Cardiac fibroblast (primary cell): ENCODE measurements at places on chromosomes 1 and 21.

DNA sequence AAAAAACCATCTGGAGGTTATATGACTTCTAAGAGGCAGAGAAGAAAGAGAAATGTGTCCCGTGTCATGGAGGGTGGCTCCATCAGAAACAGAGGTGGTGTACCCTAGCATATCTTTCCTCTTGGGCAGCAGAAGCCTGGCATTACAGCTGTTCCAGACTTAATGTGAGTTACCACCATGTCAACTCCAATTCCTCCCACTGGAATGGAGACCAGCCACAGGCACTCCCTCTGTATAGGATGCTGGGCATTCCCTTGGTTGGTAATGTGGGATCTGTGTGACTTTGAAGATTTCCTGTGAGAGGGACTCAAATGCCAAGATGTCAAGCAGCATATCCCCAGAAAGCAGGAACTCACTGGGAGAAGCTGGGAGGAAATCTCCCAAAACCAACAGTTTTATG is 77.1 kb upstream of the COG2 start:
- DNase-seq: no peak

DNA sequence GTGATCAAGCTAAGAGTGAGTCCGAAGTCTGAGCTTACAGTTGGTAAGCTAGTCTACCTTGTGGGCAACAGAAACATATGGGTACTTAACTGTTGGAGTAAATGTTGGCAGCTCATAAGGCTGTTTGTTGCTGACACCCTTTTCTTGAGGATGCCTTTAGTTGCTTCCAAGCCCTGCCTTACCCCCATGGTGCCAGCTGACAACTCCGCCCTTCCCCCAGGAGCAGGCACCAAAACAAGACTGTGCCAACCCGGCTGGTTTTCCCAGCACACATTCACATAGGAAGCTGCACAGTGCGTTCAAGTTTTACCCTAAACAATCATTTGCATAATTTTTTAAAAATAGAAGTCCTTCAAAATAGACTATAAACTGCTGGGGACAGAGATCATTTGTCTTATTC is 150.2 kb upstream of the LMO4 start:
- DNase-seq: no peak

GRCh38 chr1:167879508-167879907 is 34.4 kb downstream of the ADCY10 start:
- DNase-seq: no peak

- no peak for DNase-seq
Measured at GRCh38 chr1:212862111-212862690, 4.1 kb downstream of the FLVCR1 start.

DNA sequence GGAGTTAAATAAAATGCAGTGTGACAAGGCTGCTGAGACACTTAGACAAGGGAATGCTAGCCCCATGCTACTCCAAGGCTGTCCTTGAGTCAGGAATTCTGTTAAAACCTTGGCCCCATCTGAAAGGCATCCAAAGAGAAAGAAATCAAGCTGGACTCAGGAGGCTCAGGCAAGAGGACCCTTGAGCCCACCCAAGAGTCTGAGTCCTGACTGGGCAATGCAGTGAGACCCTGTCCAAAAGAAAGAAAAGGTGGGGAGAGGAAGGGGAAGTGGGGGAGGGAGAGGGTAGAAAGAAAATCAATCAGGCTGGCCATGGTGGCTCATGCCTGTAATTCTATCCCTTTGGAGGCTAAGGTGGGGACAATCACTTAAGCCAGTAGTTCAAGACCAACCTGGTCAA is 26.7 kb downstream of the CLSTN1 start:
- DNase-seq: no peak

DNA sequence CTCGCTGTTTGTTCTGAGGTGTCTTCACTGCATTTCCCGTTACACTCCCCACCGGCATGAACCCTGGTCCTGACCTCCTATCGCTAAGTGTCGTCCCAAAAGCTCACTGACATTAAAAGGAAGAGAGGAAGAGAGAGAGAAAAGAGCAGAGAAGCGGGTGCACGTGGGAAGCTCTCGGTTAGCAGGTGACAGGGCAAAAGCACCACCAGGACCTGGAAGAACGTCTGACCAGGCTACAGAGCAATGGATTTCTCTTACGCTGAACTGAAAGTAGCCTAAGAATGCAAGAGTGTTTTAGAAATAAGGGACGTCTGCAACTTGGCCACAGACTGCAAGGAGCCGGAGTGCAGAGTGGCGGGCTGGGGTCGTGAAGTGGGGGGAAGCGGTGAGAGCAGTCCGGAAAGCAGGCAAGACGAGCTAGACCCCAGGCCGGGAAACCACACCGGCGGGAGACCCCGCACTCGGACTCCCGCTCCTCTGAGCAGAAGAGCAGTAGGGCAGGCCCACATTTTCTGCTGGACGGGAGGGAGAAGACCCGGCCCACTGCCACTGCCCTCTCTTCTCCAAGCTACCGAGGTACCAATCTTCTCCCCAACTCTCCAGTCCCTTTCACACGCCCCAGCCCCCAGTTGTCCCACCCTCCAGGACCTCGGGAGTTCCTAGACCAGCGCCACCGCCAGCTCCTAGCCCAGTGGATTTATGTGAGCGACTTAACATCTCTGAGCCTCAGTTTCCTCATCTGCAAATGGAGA is 8.3 kb upstream of the MPZL1 start:
- DNase-seq: peak; percentile 38

DNA sequence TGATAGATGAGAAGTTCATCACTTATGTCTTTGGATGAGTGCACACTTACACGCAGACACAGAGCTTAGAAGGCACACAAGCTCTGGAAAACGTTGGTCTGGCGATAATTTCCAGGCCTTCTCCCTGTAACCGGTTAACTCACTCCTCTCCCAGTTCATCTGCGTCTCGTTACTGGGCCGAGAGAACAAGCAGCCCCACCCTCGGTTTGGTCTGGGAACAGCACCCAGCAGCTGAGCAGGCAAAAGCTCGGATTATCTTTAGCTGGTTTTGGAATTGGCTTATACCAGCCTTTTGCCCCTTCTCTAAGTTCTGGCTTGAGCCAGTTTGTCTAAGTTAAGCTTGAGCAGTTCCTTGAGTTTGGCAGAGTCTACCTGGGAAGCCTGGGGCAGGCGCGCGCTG is 27.3 kb upstream of the COL6A1 start:
- DNase-seq: peak; percentile 76

DNA sequence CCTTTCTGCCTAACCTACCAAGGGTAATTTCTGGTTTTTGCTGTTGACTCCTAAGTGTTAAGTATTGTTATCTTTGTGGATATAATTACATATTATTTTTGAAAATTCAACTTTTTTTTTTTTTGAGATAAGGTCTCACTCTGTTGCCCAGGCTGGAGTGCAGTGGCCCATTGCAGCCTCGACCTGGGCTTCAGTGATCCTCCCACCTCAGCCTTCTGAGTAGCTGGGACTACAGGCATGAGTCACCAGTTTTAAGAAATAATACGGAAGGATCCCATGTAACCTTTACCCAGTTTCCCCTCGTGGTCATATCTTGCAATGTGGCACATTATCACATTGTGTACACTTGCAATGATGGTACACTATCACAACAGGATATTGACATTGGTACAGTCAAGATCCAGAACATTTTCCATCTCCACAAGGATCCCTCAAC is 3.1 kb downstream of the CHD1L start:
- peak; percentile 25 for DNase-seq

DNA sequence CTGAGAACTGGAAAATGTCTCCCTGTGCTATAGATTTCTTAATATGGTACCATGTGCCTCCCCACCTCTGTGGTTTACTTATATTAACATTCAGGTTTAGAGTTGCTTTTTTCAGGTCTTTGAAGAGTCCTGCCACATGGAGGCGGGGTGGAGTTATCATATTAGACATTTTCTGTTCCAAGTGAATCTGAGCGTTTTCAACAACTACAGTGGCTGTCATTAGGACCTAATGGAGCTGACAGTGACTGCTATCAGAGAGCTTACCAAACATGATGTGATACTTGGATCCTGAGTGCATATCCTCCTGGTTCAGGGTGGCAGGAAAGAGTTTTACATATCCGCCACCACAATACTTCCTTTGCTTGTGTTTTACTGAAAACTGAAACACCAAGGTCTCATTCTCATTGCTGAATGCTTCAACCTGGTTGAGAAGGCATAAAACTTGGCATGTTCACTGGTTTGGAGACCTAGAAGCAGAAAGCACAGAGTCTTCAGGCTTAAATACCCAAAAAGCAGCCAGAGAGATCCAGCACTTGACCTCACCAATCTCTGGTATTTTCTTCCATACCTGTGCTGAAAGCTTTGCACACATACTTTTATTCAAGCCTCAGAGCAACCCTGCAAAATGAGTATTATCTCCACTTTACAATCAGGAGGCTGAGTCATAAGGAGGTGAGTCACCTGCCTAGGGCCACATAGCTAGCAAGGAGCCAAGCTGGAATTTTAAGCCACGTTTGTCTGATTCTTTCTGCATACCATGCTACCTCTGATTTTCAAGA is 47.4 kb upstream of the OSBPL9 start:
- DNase-seq: peak; percentile 51

DNA sequence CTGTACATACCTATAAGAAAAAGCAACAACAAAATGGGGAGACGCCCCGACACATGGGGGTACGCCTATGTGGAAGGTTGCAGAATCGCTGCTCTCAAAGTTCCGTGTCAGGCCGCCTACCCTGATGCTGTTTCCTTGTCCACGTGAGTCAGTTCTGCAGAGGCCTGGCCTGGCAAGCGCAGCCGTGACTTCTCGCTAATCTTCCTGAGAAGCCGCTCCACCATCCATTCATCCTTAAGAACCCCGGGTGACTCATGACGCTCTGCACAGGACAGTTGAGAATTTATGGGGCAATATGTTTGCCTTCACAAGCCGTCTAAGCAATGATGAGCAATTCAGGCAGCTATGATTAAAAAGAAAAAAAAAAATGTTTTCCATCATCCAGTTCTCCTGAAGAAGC is 122.3 kb upstream of the TMPRSS2 start:
- peak; percentile 100 for DNase-seq

DNA sequence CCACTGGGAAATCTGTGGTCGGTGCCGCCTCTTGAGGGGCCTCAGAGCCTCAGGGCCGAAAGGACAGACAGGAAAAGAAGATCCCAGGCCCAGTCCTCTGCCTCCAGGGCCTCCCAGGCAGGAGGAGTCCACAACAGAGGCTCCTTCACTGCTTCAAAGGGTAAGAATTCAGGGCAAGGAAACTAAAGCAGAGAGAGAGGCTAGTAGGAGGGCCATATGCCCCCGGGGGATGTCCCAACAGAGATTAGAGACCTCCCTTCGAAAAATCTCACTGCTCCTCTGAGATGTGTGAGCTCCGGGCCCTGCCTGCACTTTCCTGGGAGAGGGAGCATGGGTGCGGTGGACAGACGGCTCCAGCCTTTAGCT is 465.9 kb downstream of the NPHP4 start:
- no peak for DNase-seq
